ENCODE measurements at places on chromosomes 2 and 18.
A peak's percentile ranks its signal among the peaks of the same experiment; 100 is the strongest.

- DNase-seq = no peak
These were observed 59.1 kb downstream of the DDX1 start for GRCh38 chr2:15650616-15651366.

DNA sequence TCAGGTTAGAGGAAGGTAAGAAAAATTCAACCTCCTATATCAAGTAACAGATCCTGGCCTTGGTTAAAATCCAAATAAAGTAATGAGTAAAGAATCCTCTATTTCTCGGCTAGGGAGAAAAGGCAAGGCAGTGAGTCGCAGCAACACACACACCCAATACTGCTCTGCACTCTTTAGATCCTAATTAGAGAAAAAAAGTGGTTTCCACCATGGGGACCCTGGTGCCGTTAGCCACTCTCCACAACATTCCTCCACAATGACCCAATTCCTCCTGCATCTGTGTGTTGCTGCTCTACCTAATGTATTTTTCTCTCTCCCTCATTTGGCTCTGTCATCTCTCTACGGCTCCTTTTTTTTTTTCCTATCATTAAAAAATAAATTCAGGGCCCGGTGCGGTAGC lies 462.7 kb downstream of the METTL4 start:
- DNase-seq = no peak

DNA sequence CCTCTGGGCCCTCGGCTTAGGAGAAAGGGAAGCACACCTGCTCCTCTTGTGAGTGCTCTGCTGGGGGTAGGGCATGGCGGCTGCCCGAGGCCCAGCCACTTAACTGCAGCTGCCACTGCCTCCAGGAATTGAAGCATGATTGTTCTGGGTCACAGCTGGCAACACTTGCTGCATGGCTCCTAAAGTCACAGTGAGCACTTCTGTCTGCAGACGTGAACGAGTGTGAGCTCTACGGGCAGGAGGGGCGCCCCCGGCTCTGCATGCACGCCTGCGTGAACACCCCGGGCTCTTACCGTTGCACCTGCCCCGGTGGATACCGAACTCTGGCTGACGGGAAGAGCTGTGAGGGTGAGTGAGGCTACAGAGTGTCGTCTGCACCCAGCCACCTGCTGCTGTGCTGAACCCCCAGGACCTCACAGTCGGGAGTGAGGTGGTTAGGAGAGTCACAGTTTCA lies 44.4 kb downstream of the FBLN7 start:
- DNase-seq = peak; percentile 30

DNA sequence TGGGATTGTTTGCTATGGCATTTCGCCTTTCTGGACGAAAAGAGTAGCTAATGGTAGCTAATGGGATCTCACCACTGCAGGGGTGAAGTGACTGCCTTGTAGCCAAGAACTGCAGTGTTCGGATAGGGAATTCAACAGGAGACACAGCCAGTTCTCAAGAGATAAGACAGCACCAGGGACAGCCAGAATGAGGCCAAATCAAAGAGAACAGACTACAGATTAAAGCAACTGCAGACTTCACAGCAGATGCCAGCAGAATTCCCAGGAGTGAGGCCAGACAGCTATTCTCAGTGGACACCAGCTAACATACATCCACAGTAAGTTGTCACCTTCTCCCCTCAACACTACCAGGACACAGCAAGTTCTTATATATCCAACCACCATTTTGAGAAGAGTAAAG lies 124.0 kb downstream of the PLA2R1 start:
- DNase-seq = no peak

GRCh38 chr2:144052083-144052482 lies 467.8 kb downstream of the ZEB2 start:
- DNase-seq = no peak

GRCh38 chr2:50749216-50749615 lies 282.7 kb downstream of the NRXN1 start:
- DNase-seq = no peak

- DNase-seq = no peak
These were observed 133.0 kb downstream of the COL6A3 start for GRCh38 chr2:237280939-237281338.

DNA sequence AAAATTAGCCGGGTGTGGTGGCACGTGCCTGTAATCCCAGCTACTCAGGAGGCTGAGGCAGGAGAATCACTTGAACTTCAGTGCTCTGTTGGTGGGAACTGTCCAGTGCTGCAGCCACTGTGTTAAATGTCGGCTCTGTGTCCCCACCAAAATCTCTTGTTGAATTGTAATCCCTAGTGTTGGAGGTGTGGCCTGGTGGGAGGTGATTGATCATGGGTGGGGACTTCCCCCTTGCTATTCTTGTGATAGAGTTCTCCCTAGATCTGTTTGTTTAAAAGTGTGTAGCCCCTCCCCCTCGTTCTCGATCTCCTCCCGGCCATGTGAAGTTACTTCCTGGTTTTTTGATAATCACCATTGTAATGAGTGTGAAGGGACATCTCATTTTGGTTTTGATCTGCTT lies 9.8 kb upstream of the RPL31 start:
- DNase-seq = no peak

DNA sequence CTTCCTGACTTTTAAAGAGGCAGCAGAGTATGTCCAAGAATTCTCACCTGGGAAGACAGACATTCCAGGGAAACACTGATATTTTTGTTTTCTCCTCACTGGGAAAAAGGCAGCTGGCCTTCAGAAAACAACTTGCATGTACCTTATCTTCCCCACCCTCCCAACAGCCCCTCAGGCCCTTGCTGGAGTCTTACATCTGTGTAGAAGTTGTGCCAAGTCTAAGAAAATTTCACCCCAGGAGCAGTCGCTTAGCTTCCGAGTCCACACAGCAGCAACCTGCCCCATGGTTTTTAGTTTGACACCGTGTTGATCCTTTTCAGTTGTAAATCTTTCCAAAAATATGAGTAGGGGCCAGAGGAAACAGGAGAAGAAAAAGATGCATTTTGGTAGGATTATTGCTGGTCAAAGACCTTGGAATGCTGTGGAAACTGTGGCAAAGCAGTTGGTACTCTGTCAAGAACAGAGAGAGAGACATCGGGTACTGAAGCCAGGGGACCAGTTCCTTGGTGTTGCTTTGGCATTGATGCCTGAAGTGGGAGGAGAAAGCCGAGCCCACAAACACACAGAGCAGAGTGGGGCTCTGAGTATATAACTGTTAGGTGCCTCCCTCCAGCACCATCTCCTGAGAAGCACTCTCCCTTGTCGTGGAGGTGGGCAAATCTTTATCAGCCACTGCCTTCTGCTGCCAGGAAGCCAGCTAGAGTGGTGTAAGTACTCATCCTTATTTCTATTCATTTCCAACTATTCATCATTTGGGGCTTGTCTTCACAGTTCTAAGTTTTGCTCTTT lies at the start of gene SLC14A1:
Gene SLC14A1 (plus strand): TSS at position 615 of the 789 bp plus-strand sequence. CDS start 6,140 bp downstream, outside the sequence.
- no peak for DNase-seq

- DNase-seq = no peak
These were observed 154.5 kb downstream of the SMAD2 start for GRCh38 chr18:47775961-47776360.

DNA sequence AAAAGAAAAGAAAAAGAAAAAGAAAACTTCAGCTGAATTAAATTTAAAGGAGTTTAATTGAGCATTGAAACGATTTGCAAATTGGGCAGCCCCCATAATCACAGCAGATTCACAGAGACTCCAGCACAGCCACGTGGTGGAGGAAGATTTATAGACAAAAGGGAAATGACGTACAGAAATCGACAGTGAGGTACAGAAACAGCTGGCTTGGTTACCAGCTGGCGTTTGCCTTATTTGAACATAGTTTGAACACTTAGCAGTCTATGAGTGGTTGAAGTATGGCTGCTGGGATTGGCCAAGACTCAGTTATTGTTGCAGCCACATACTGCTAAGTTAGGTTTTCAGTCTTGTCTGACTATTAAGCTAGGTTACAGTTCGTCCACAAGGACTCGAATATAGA lies 312.2 kb upstream of the SLC14A2 start:
- DNase-seq = no peak

DNA sequence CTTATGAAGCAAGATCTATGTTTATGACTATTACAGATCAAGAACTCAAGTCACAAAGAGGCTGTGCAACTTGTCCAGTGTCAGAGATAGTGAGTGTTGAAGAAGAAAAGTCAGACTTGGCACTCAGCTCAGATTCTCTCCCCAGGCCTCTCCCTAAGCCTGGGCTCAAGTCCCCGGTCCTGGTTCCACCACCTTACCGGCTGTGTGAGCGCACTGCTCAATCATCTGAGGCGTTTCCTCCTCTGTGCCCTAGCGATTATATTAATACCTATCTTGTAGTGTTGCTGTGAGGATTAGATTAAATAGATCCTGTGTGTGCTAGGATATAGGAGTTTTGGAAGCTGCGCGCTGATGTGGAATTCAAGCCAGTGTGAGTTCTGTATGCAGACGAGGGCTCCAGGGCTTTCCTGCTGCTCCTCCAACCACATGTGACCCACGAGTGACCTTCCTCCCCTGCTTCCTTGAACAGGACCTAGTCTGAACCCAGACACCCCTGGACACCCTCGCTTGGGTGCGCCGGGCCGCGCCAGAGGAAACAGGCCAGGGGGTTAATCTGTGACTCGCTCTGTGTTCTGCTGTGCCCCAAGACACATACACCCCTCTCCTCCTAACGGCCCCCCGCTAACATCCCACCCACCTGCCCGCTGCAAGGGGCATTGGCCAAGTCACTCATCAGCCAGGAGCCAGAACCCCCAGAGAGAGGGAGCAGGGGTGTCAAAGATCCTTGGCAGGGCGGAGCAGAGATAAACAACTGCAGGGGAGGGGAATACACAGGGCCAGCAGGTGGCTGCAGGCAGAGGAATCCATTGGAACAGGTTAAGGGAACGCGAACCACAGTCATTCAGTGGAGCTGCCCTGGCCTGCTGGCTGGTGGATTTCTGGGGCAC lies 38.3 kb downstream of the TNS1 start:
- no peak for DNase-seq

- no peak for DNase-seq
These were observed 60.0 kb downstream of the TNS1 start for GRCh38 chr2:217942731-217943335.

GRCh38 chr2:112835536-112836162 lies 930 bp downstream of the IL1B start:
- DNase-seq = no peak

GRCh38 chr2:118202707-118203303 lies 114.5 kb downstream of the INSIG2 start:
- no peak for DNase-seq

GRCh38 chr2:215027779-215028178 lies 110.6 kb downstream of the ABCA12 start:
- no peak for DNase-seq

DNA sequence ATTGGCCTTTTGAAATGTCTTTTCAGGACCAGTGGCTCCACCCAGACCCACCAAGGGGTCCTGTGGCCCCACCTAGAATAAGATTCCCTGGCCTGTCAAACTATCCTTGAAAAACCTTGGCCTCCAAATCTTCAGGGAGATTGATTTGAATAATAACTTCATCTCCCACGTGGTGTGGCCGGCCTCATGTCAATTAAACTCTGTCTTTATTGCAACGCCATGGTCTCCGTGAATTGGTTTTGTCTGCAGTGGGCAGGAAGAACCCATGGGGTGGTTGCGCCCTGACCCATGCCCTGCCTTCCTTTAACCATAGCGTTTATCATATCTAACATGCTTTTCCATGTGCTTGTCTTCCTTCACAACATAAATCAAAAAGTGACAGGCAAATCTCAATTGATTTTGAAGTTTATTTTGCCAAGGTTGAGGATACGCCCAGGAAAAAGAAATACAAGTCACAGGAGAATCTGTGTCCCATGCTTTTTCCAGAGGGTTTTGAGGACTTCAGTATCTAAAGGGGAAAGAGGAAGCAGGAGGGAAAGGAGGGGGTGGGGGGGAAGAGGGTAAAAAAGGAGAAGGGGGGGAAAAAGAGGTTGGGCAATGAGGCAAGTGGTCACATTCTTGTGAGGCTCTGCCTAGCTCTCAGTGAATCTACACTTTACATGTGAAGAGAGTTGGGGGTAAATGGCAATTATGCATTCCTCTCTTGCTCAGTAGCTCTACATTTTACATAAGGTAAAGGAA lies 66.5 kb upstream of the CABLES1 start:
- DNase-seq = no peak

DNA sequence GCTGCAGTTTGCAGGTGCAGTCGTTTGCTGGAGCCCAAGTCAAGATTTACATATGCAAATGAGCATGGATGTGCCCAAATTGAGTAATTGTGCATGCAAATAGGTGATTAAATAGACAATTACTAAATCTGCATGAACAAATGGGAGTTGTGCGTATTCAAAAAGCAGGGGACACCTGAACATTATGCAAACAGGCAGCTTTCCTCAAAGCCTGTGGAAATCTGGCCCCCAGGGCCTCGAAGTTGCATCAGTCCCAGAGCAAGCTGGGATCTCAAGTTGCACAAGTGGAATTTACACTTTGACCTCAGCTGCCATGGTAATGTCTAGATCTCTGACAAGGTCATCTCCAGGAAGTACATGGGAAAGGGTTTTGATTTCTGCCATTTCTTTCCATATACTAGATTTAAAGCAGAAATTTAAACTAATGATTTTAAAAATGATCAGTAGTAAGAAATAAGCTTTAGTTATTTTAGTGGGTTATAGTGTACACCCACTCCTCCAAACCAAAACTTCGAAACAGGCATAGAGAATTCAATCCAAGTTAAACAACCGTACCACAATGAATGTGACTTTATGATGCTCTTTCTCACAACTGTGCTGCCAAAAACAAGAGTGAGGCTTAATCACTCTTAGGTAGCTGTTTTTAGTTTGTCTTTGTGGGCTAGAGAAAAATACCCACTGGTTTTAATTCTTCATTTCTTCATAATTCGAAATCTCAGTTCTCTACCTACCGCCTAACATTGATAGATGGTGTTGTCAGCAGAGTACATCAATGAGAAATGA lies 110.7 kb downstream of the RND3 start:
- no peak for DNase-seq

DNA sequence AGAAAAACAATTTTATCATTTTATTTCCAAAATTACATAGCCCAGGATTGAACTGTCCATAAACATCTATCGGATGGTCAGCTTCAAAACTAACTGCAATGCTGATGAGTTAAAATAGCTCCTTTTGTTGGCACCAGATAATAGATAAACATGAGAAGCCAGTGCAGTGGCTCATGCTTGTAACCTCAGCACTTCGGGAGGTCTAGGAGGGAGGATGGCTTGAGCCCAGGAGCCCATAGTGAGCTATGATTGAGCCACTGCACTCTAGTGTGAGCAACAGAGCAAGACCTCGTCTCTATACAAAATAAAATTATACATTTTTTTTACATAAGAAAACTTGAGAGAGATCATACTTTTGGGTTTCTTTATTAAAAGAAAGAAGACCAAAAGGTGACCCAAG lies 34.6 kb upstream of the IMPA2 start:
- no peak for DNase-seq

DNA sequence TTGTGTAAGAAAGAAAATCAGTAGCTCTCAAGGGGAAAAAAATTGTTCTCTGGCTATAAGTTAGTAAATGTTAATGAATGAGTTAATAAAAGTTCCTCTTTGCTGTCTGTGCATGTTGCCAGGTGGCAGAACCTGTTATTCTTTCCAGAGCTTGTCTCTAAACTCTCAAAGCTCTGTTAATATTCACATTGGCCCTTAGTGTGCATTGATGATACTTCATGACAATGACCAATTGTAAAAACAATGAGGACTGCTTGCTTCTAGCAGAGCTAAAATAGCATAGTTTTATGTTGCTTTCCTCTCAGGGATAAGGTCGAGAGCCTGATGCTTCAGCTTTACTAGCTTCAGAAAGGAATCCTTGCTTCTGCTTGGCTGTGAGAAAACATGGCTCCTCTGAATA lies 91.5 kb downstream of the RAD51AP2 start:
- no peak for DNase-seq

GRCh38 chr2:29370173-29370572 lies 255.0 kb downstream of the CLIP4 start:
- no peak for DNase-seq

Data from stimulated activated CD4-positive, alpha-beta T cell treated with anti-CD3 and anti-CD28 coated beads, Interleukin-12 subunit alpha, Interleukin-12 subunit beta, amount 100 ng/mL, for 48 hours (primary cell).